ENCODE measurements at places on chromosomes 13 and 19.

- no peak for DNase-seq
Measured at GRCh38 chr13:29411481-29411880, 184.0 kb downstream of the SLC7A1 start.

DNA sequence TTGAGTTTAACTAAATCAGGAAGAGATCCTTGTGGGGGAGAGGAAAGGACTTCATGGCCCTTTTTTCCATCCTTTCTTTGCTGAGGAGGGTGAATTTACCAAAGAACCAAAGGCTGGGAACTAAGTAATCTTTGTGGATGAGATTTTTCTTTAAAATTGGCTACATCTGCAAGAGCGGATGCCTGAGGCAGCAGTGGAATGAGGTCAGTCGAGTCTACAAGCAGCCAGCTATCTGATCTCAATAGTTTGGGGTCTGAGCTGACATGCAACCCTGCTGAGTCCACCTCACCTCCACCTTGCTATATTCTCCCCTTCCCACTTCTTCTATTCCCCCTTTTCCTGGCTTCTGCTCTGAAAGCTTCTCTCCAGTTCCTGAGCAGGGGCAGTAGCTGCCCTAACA is 3.6 kb upstream of the DNAJC15 start:
- no peak for DNase-seq

DNA sequence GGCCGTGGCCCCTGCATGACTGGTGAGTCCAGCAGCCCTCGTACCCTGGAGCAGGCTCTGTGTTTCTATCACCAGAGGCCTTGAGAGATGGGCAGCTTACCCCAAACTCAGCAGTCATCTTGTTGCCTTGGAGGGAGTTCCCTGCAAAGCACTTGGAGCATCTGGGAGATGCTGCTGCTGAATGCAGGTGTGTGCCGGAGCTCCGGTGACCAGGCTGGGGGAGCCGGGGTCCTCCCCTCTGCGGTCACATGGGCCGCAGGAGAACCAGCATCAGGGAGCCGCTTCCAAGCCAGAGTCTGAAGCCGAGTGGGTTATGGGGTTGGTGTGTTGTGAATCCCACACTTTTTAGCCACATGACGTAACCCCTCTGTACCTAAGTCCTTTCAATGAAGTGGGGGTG is 82.8 kb downstream of the TEX29 start:
- DNase-seq, result no peak

- DNase-seq, result no peak
Measured at GRCh38 chr19:14772467-14772866, 5.9 kb downstream of the ADGRE2 start.

GRCh38 chr19:42349378-42350107 is 24.1 kb downstream of the MEGF8 start:
- no peak for DNase-seq

DNA sequence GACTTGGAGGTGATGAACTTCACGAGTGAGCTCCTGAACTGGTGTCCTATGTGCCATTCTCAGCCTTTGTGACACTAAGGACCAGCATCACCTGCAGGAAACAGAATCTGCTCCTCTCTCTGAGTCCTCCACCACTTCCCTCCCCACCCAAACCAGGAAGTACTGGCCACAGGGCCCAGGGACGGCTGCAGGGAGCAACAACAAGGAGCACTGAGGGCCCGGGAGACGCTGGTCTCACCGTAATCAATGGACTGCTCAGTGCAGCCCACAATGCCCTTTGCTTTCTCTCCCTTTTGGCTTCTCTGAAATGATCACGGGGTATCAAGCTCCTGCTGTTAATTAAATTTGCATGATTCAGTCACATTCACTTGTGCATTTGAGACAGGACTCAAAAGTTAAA is 18.6 kb downstream of the PEPD start:
- DNase-seq, result no peak

- peak; percentile 23 for DNase-seq
Measured at GRCh38 chr13:72651144-72651543, 76.3 kb downstream of the MZT1 start.

DNA sequence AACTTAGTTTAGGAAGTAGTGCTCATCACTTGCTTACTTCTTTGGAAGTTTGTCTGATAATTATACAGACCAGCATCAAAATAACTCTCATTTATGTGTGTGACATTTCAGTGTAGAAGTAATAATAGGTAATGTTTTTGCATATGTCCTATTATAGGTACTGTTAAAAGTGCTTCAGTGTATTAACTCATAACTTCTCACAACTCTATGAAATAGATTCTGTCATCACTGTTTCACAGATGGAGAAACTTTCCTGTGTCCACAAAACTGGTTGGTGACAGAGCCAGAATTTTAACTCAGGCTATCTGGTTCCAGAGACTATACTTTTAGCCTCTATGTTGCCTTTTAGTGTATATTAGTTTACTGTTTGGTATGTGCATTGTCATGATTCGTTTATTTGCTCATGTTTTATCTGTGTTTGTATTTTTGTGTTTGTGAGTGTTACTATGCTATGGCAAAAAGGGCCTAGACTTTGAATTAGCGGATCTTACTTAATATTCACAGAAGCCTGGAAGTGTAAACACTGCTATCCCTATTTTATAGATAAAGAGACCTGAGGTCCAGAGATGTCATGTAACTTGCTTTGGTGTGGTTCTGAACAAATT is 12.7 kb downstream of the LPAR6 start:
- no peak for DNase-seq

DNA sequence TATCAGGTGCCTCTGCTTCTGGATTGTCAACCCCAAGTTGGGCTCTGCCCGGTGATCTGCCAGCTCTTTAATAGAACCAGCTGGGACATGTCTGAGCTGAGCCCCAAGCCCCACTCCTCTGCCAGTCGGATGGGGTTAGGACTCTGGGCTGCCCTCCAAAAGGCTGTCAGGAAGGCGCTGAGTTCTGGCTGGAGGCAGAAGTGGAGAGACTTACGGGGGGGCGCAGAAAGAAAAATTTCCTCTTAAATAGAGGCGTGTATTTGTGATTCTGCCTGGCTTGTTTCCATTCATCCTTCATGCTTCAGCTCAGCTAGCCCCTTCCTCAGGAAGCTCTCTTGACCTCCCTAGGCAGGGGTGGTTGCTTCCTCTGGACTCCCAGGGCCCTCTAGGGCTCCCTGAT is 985 bp upstream of the KCNK6 start:
- no peak for DNase-seq

DNA sequence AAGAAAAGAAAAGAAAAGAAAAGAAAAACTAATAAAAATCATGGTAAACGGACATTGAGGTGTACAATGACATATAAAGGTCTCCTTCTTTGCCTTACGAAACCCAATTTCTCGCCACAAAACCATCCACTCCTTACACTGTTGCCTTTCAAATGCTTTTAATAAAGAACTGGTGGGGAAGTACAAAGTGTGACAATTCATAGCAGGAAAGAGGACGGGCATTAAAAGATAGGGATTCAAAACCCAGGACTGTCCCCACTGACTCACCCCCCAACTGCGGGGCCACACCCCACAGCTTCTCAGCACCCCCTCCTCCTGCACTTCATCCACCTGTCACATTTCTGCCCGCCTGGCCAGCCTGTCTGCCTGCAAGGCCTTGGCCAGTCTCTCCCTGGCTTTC is 2.4 kb downstream of the MBD3L2B start:
- no peak for DNase-seq

DNA sequence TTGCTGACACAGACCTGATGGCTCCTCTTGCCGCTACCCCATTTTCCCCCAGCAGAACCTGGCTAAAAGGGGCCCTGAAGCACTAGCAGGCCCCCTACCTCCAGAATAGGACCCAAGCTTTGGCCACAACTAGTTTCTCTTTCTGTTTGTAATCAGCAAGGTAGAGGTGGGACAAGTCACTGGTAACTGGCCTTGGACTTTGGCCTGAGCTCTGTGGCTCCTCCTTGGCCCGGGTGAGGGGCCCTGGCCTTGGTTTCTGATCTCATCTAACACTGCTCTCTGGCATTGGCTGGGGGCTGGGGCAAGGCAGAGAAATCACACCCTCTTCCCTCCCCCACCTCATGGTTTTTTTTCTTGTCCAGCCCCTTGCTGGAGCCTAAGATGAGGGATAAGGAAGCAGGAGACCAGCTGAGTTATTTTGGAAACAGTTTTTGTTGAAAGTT is 2.1 kb downstream of the CALM3 start:
- DNase-seq, result no peak

DNA sequence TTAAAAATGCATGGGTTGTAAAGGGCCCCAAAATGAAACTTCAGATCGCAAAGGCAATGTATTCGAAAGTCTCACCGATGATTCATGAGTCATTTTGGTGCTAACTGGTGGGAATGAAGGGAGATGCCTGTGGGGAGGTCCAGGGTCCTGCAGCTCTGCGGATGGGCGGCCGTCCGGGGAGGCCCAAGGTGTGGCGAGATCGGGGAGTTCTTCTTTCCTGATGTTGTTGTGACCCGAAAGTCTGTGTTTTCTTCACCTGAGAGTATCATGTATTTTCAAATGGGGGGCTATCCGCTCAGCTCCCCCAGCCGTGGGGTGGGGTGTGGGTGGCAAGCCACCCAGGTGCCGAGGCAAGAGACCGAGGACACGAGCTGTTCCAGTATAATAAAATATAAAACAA is 36.5 kb downstream of the TFDP1 start:
- no peak for DNase-seq

DNA sequence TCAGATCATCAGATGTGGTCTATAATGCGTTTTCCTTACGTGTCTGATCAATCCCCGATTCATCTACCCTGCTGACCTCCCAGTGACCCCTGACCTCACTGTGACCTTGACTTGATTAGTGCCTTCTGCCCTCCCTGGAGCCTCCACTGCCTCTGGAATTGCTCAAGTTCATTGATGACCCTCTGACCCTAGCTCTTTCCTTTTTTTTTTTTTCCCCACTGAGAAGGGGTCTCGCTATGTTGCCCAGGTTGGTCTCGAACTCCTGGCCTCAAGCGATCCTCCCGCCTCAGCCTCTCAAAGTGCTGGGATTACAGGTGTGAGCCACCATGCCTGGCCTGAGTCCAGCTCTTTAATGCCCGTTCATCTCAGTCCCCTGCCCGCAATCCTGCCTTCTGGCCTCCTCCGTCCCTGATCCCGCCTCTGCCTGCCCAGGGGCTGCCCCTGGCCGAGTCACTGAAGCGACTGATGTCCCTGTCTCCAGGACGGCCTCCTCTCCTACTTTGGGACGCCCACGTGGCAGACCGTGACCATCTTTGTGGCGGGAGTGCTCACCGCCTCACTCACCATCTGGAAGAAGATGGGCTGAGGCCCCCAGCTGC is 4.0 kb upstream of the FTL start:
- no peak for DNase-seq

DNA sequence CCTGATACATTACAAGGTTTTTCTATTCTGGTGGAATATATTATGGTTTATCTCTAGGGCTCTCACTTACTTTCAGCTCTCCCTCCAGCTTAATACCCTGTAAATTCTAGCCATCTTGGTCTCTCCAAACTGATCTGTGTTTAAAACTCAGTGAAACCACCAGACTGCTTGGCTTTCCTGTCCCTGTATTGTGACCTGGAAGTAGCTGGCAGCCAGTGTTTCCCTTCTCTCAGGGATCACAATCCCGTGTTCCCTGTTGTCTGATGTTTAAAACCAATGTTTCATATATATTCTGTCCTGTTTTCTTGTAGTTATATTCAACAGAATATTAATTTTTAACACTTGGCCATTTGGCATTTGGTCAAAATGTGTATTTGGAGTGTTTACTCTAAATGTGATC is 8.0 kb downstream of the AKAP11 start:
- no peak for DNase-seq

GRCh38 chr13:92225861-92226260 is 827.4 kb downstream of the GPC5 start:
- no peak for DNase-seq

GRCh38 chr19:53868091-53868891 is 608 bp downstream of the MYADM start:
- DNase-seq, result no peak

DNA sequence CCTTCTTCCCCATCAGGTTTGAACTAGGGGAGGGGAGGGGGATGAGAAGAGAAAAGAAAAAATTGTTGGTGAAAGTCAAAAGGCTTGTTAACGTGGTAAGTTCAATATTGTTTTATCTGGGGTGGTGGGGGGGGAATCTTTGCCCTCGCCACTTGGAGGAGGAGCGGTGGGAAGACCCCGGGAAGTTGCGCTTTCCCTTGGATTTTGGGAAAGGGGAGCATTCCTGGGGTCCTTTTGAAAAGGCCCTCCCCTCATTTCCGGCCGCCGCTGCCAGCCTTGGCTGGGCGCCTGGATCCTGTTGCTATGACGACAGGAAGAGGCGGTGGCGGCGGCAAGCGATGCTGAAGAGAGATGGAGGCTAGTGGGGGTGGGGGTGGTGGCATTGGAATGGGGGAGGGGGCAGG is 4.6 kb upstream of the CACNG8 start:
- DNase-seq, result no peak

Measured in renal cortex interstitium (tissue), 15 donors.